Progenitor cell of endocrine pancreas (in vitro differentiated cells): ENCODE measurements at places on chromosomes 11 and 22. TPM values are rescaled to one million over a fixed set of nuclear protein-coding genes. Genes with fewer than 3 reads are reported as not detected.

Gene MMP12
- not detected in 2 replicates for total RNA-seq

Gene RFPL3
- total RNA-seq: not detected in 2 replicates

Gene SPATA19
- total RNA-seq: not detected in 2 replicates

Gene RASSF10
- 21.7 and 24.4 TPM in 2 replicates for total RNA-seq

Gene CENPM
- 16.4 and 16.9 TPM in 2 replicates for total RNA-seq
